Endothelial cell of coronary artery (primary cell): ENCODE measurements at places on chromosomes 3 and 15. TPM values are rescaled to one million over a fixed set of nuclear protein-coding genes. Genes with fewer than 3 reads are reported as not detected.

Gene MYO5C
- total RNA-seq, result 7.0 and 8.5 TPM in 2 replicates

Gene GPR149
- not detected in 2 replicates for total RNA-seq

Gene AGBL1
- total RNA-seq, result not detected in 2 replicates

Gene IL5RA
- total RNA-seq, result not detected in 2 replicates

Gene MYZAP
- total RNA-seq, result 4.2 and 7.6 TPM in 2 replicates

Gene DNAH12
- total RNA-seq, result under 0.01 and 0.09 TPM in 2 replicates

Gene RAD51
- total RNA-seq, result 3.7 and 7.6 TPM in 2 replicates

Gene GOLGA8S
- total RNA-seq, result under 0.01 and 0.09 TPM in 2 replicates

Gene CPLX3
- not detected in 2 replicates for total RNA-seq

Gene FANCI
- 14.0 and 29.7 TPM in 2 replicates for total RNA-seq

Gene SYNPR
- not detected in 2 replicates for total RNA-seq

Gene SNTN
- not detected in 2 replicates for total RNA-seq

Gene CHRNA3
- not detected in 2 replicates for total RNA-seq

Gene SLC6A20
- total RNA-seq, result not detected in 2 replicates

Gene AQP9
- not detected in 2 replicates for total RNA-seq

Gene KNSTRN
- 30.4 and 47.1 TPM in 2 replicates for total RNA-seq

Gene BMF
- 3.0 and 4.0 TPM in 2 replicates for total RNA-seq

Gene XCR1
- not detected in 2 replicates for total RNA-seq

Gene UROC1
- total RNA-seq, result not detected in 2 replicates

Gene GOLGA8T
- 0.09 TPM in 1 of 2 replicates, not detected in the other for total RNA-seq

Gene IQCH
- total RNA-seq, result 1.2 and 1.3 TPM in 2 replicates

Gene MAP1A
- total RNA-seq, result 0.63 and 0.94 TPM in 2 replicates

Gene BFSP2
- not detected in 2 replicates for total RNA-seq

Gene NR1I2
- under 0.01 and 0.09 TPM in 2 replicates for total RNA-seq

Gene ZBED2
- total RNA-seq, result under 0.01 and 0.09 TPM in 2 replicates
